GM19239 (cell line): ENCODE measurements at places on chromosomes 1 and 21.

DNA sequence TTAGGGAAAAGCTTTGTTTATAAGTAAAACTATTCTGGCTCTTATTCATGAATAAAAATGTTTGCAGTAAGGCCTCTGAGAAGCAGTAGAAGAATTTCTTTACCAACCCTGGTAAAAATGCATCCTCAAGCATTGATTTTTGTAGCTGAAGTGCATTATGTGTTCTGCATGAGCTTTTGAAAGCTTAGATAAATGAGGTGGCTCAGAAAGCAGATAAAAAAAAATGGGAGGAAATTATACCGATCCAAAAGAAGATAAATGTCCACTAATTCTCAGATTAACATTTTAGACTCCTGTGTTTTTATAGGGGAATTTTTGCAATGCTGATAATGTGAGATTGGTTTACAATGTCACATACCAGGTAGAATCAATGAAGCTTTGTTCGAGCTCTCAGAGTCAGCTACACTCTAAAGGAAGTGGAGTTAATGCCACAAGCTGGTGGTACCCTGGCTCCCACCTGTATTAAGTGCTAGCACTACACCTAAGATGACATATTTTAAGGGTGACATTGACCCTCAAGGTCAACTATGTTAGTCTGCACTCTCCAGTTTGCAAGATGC is 85.5 kb upstream of the SELENON start:
- DNase-seq, result no peak

GRCh38 chr1:30737357-30738039 is 14.1 kb upstream of the MATN1 start:
- DNase-seq, result no peak

DNA sequence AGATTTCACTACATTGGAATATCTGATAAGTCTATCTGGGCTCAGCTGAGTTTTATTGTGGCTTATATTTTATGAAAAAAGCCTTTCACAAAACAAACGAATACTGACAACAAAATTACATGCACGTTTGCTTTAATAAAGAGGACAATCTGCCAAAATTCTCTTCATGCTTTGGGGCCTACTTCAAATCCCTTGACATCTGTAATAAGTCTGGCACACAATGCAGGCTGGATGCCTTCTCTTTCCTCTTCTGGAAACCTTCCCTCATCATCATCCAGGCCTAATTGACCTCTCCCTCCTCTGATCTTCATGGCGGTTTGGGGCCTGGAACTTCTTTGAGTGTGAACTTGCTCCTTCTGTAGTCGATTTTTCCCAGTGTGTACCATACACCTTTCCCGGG is 70.3 kb downstream of the MAP10 start:
- no peak for DNase-seq

- DNase-seq, result no peak
Measured at GRCh38 chr1:198798923-198799386, 160.1 kb downstream of the PTPRC start.

DNA sequence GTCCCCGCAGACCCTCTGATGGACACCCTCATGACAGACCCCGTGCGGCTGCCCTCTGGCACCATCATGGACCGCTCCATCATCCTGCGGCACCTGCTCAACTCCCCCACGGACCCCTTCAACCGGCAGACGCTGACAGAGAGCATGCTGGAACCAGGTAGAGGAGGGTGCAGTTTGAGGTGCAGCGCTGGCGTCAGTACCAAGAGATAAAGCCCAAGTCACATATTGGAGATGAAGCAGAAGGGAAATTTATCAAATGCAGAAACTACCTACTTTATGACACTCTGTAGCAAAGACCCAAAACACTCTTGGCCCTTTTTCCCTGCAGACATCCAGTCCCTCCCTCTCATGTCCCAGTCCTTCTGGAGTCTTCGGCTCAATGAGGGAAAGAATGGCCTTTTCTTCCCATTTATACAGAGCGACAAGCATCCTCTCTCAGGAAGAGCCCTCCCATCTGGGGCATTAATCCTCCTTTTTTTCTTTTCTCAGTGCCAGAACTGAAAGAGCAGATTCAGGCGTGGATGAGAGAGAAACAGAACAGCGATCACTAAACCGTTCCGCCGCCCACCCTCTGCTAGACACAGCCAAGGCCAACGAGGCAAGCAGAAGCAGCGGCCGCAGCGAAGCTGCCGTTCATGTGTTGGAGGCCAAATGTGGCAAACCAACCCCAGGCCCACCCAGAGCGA is 30.8 kb upstream of the KIF1B start:
- no peak for DNase-seq

DNA sequence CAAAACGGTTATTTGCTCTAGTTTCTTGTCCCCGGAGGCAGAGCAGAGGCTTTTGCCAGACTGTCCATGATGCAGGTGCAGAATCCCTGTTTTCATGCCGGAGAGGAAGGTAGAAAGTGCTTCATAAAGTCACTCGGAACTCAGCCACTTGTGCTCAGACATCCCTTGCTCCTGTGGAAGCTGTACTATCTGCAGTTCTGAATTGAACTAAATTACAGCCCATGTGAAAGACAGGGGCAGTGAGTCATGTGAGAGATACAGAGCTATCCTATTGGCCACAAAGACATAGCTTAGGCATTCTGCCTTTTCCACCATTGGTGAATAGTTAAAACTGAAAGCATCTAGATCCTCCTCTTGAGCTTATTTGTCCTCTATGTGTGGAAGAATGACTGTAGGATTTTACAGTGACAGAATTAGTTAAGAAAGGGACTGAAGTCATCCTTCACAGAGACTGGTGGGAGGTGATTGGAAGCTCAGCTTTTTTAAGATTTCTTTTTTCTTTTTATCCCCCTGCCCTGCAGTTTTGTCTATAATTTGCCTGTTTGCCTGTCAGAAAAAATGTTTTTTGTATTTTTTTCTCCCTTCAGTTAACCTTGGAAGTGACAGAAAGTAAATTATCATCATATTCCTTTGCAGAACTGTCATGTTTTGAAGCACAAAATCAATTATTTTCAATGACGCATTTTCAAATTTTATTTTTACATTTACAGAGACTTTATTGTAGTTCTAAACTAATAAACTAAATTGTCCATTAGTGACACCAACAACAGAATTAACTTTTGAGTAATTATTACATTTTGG is 298.6 kb downstream of the PTPRC start:
- peak; percentile 63 for DNase-seq

DNA sequence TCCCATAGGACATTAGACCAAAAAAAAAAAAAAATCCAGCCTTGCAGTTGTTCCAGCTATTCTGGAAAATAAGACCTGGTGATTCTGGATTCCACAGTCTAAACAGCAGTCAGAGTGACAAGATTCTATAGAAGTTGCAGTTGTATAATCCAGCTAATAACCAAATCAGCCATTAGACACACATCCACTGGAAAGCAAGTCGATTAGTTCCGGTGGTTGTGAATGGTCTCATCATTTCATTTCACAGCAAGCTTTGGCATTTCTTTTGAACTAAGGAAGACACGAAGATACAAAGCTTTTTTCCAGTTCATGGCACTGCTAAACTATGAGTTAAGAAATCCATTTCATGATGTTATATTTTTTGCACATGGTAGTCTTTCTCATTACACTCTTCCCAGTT is 54.4 kb upstream of the FAM89A start:
- no peak for DNase-seq

DNA sequence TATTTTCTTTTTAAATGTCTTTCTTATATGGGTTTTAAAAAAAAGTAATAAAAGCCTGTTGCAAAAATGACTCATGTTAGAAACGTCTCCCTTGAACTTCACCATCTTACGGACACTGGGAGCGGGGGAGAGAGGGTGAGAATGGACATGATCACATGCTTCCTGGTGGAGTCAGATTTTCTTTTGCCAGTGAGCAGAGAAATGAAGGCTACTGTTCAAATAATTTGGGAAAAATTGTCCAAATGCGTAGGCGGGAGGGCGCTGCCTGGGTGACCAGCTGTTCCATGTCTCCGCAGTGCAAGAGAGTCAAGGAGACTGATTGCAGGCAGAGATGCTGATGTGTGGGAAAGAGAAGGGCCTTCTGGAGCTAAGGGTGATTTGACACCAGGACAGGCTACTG is 23.1 kb downstream of the EIF2D start:
- DNase-seq, result no peak

DNA sequence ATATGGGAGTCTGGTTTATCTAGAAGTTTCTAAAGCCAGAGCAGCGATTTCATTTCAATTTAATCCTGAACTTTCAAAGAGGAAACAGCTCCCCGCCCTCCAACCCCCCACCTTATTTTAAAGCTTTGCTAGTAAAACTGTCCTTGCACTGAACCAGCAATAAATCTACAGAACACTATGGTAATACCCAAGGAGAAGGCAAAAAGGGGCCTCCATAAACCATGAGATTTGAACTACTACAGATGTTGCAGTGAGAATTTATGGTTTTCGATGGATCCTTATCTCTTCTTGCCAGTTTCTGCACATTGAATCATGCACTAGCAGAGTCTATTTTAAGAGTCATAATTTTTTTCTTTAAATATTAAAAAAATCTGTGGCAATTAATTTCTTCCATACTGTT is 64.8 kb upstream of the BEND5 start:
- no peak for DNase-seq

GRCh38 chr1:44941424-44942324 is 44.7 kb downstream of the EIF2B3 start:
- DNase-seq, result no peak

DNA sequence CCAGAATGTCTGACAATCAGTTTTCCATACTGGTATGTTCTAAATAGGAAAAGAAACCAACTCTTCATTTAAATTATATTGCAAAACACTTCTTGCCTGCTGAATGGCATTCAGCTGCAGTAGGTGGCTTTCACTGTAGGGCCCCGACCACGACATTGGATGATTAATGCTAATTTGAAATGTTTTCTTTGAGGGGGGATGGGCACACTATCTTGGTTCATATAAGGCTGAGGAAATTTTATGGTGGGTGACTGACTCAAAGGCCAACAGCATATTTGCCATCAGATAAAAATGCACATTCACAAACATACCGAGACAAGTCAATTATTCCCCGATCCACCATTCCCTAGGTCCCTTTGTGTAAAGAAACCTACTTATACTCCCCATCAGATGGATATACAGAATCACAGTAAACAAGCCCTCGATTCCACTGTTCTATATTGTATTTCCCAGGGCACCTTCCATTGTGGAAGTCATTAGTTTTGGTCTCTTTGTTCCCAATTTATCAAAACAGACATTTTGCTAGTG is 464.2 kb upstream of the DAB1 start:
- no peak for DNase-seq

- no peak for DNase-seq
Measured at GRCh38 chr1:4786055-4786454, 131.6 kb downstream of the AJAP1 start.

- no peak for DNase-seq
Measured at GRCh38 chr1:77824694-77825093, 45.2 kb downstream of the MIGA1 start.

- DNase-seq, result no peak
Measured at GRCh38 chr1:67952071-67952470, 98.4 kb downstream of the DIRAS3 start.

- DNase-seq, result no peak
Measured at GRCh38 chr21:31897311-31897710, 24.5 kb downstream of the HUNK start.

DNA sequence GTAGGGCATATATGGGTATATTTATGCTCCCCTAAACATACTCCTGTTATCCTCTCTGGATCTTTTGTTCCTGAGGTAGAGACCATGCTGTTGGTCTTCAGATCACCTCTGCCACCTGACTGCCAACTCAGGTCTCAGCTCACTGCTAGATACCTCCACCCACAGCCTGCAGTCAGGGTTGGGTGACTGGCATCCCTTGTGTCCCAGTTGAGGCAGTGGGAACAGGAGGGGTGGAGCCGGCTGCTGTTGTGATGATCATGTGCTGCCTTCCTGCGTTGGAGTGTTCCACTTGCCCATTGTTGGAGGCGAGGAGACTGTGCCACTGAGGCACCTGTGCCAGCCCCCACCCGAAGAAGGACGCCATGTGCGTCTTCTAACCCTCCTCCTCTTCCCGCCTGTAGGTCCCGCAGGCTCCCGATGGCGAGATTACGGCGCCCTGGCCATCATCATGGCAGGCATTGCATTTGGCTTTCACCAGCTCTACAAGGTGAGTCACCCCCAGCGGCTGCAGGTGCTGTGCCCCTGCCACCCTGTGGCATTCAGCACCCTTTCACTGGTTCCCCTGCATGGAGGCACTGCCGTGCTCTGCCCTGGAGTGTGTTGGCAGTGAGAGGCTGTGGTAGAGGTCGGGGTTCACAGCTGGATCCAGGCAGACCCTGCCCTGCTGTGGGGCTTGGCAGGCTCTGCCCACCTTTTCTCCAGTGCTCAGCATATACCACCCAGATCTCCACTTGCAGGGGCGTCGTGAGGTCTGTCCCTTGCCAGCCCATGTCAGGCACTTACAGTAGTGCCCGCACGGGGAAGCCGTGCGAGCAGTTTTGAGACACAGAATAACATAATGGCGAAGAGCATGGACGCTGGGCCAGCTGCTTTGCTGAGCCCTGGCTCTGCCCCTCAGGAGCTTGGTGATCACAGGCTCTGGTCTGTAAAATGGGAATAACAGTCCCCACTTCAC is 143.5 kb downstream of the PEX14 start:
- no peak for DNase-seq

DNA sequence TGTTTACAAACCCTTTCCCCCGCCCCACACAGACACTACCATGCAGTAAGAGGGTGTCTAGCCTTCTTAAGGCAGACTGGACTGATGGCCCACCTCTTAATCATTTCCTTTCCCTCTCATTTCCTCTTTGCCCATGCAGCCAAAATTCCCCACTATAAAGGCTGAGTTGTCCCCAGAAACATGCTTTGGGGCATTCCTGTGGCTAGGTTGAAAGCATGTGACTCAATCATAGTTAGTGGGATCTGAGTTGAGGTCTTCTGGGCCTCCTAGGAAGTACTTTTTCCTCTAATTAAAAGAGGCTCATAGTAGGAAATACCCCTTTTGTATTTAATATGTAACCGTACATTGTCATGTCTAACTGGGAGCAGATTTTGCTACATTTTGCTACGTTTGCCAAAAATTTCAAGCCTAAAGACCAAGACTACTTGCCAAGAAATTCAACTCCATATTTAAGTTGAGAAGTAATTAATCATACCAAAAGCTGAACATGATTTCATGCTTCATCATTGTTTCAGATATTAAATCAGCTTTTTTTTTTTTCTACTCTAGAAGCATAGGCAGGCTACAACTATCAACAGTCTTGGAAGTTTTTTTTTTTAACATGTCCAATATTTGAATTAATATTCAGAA is 174.7 kb downstream of the ADGRL4 start:
- no peak for DNase-seq

- no peak for DNase-seq
Measured at GRCh38 chr1:28273216-28273860, 14.0 kb downstream of the SESN2 start.
